Nephron progenitor cell (in vitro differentiated cells): ENCODE measurements at places on chromosomes 6 and 20.

DNA sequence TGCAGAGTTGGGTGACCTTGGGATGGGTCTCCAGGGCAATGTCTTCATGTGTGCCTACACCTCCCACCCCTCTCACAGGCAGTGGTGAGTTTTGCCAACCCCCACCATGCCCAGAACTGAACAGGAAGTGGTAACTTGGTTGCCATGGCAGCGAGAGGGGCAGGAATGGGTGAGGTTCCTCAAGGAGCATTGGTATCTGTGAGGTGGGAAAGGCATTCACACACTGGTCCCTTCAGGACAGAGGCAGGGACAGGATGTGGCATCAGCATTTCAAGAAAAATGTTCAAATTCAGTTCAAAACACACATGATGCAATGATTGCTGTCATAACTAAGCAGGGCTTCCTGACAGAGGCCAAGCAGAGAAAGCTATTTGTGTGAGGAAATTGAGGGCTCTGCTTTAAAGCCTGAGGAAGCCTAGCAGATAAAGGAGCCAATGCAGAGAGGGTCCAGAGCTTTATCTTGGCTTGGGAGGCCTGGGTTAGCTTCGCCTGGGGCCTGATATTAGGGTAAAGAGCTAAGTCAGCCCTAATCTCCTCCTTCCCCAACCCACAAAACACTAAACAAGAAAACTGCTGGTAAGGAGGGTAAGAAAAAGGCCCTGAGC lies 551 bp downstream of the TREML2 start:
- no peak for DNase-seq

DNA sequence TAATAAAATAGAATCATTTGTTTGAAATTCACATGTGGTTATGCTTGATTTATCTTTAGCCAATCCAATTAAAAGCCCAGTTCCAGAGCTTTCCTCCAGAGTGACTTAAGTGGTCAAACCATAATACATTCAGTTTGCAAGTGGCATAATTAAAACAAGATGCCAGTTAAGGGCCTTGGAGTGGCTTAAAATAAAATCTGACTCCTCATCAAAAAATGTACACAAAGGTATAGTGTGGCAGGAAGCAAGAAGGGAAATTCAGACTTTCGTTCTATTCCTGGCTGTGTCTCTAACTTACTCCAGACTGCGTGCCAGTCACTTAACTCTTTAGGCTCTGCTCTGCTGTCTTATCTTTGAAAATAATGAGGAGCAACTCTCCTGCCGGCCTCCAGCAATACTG lies 251.3 kb upstream of the PRND start:
- no peak for DNase-seq

DNA sequence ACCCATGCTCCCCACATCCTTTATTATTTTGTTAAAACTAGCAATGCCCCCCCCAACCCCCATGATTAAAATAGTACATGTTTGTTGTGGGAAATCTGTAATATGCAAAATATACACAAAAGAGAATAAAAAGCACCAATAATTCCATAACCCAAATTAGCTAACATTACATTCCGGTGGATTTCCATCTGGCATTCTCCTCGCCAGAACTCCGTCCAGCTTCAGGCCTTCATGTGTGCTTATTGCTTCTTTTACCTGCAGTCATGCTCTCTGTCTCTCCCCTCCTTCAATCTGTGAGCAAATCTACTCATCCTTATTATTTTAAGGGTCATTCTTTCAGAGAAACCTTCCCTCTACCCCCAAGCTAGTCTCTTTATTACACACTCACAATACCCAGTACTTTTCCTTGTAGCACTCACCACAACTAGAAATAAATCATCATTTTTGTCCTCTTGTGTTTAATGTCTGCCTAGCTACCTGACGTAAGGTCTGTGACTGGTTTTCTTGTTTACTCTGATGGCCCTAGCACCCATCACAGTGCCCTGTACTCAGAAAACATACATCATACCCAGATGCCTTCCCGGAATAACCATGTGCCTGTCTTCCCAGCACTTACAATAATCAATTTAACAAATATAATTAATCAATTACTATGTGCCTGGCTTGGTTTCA lies 25.6 kb upstream of the IER3 start:
- no peak for DNase-seq

DNA sequence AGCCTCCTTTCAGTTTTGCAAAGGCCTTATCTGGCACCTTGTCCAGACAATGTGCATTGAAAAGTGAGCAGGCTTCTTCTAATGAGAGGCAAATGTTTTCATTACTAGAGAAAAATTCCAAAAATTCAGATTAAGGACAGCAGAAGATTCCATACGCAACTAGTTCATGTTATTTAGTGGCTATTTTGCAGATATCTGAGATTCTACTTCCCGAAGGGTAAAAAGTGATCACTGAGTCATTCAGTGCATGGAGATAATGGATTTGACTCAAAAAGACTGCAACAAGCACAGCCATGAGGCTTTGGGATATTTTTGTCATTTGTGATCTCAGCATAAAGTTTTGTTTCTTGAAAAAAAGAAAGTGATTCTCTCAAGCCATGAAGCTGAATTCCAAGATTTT lies 29.9 kb downstream of the METTL24 start:
- no peak for DNase-seq

DNA sequence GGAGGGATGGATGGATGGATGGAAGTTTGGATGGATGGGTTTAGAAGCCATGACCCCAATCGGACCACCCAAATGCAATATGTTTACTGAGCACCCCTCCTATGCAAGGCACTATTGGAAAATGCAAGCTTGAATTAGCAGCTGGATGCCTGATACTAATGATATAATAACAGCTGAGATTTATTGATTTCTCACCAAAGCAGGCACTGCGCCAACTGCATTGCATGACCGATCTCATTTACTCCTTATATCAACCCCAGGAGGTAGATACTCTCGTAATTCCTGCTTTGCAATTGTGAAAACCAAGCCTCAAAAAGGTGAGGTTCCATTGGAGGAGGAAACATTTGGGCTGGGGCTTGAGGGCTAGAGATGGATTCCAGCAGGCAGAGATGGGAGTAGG lies 89.7 kb downstream of the KCNB1 start:
- DNase-seq: no peak

- DNase-seq: no peak
These were observed 391.4 kb upstream of the CITED2 start for GRCh38 chr6:139765825-139766285.

DNA sequence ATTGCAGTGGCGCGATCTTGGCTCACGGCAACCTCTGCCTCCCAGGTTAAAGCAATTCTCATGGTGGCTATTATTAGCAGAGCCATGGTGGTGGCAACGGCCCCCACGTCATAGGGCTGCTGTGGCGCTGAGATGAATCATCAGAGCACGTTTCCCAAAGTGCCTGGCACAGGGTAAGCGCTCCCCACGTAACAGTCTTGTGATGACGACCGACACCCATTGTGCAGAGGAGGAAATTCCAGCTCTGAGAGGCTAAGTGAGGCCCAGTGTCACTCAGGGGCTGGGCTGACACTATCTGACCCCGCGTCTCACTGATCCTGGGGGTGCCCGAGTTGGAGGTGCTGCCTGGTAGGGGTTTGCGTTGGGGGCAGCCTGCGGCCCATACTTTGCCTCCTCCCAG lies 16.2 kb downstream of the SUN5 start:
- no peak for DNase-seq

GRCh38 chr6:50070101-50070500 lies 20.4 kb upstream of the DEFB112 start:
- no peak for DNase-seq

GRCh38 chr6:116326181-116326671 lies 44.5 kb upstream of the DSE start:
- no peak for DNase-seq

- no peak for DNase-seq
These were observed 240.5 kb downstream of the ERMARD start for GRCh38 chr6:169991913-169992312.

GRCh38 chr20:49674383-49675352 lies 39.0 kb downstream of the B4GALT5 start:
- DNase-seq: no peak

- DNase-seq: no peak
These were observed 164.9 kb upstream of the EPHA7 start for GRCh38 chr6:93584300-93584699.

- DNase-seq: no peak
These were observed 65.3 kb downstream of the AFG1L start for GRCh38 chr6:108359901-108360882.

- no peak for DNase-seq
These were observed 106.8 kb downstream of the COL19A1 start for GRCh38 chr6:69973138-69973537.

DNA sequence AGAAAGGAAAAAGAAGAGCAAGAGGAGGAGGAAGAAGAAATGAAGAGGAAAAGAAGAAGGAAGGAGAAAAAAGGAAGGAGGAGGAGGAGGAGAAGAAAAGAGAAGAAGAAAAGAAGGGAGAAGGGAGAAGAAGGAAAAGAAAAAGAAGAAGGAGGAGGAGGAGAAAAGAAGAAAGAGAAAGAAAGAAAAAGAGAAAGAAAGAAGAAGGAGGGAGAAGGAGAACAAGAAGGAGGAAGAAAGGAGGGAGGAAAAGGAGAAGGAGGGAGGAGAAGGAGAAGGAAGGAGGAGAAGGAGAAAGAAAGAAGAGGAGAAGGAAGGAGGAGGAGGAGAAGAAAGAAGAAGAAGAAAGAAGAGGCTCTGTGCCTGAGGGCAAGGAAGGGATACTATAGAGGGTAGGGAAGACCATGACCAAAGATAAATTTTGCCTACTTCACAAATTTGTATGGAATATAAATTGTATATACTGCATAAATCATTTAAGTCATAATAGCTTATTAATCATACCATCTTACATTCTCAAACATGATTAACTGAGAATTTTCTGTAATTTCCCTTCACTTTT lies 55.7 kb downstream of the SESN1 start:
- no peak for DNase-seq

- DNase-seq: no peak
These were observed 62.5 kb upstream of the CDH4 start for GRCh38 chr20:61189534-61189933.

DNA sequence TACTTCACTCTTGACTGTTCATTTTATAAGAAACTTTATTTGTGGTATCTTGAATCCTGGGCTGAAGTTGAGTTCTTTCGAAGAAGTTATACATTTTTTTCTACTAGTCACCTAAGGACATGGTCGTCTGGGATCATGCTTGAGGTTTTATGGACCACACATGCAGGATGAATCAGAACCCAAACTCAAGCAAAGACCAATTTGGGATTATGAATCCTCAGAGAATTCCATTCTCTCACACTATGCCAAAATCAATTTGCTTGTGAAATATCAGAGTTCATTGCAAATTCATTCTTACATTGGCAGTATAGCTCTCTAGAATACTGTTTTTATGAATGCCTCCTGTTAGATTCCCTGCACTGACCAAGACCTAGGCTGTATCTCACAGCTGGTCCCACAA lies 114.3 kb upstream of the HDAC2 start:
- no peak for DNase-seq

GRCh38 chr6:26332843-26333242 lies 32.2 kb upstream of the BTN3A2 start:
- DNase-seq: no peak

- no peak for DNase-seq
These were observed 9.4 kb downstream of the SNX9 start for GRCh38 chr6:157832250-157832967.

DNA sequence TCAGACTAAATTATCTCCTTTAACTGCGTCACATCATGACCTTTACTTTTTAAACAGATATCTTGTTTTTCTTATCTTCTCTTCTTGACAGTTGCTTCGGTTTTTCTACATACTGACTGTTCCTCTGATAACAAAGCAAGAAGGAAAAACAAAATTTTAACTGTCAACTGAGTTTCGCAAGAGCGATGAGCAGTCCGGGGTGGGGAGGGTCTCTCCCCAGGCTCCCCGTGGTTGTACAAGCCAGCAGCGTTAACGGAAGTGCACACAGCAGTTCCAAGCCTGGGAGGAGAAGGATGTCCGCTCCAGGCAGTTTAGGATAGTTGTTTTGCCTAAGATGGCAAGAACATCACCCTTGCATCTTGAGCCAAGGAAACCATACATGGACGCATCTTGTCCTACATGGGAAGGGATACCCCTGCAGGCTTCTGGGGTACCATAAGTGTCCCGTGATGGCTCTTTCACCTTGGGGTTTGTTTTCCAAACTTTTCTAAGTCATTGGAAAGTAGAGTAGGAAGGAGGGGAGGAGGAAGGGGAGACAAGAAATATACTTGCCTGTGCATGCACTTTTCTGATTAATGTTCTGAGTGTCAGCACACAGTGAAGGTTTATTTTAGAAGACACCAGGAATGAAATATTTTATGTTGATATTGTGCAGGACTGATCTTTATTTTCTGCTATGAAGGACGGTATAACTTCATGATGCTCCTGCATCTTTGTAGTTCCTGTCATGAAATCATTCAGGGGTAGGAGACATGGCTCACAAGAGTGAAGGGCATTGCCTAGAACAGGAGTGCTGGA lies 20.8 kb downstream of the SLC24A3 start:
- no peak for DNase-seq

DNA sequence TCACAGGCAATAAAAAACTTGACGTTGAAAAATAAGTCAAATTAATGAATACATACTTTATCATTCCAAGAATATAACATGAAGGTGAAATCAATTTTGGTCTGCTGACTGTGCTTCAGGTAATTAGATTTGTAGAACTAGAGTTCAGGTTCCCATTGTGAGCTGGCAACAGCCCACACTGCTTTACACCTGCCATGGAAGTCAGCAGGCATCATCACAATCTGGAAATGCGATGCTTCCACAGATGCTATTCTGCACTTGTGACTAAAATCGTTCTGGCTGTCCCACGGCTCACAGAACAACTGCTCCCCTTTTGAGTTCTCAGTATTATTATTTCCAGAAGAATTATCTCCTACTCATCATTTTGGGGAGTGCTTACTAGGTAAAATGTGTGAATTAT lies 62.6 kb upstream of the THEMIS start:
- no peak for DNase-seq

DNA sequence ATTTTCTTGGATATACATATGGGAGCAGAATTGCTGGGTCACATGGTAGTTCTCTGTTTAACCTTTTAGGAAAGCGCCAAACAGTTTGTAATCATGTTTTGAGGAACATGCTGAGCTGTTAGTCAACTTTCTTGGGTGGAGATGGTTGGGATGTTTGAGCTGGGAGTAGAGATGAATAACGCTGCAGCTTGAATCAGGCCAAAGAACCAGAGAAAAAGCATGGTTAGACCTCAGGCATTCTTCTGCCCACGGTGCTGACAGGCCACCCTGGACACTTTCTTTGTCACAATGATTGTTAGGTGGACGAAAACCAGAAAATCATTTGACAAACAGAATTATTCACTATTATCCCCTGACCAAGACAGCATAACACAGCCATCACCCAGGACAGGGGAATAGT lies 66.8 kb downstream of the PRDM1 start:
- DNase-seq: no peak

- no peak for DNase-seq
These were observed 194.5 kb upstream of the CDYL start for GRCh38 chr6:4581468-4582385.

- no peak for DNase-seq
These were observed 573.6 kb downstream of the PRKN start for GRCh38 chr6:162154001-162154400.
